Activated T-cell treated with anti-CD3 and anti-CD28 coated beads for 24 hours (primary cell): ENCODE measurements at places on chromosomes 12 and 14.

GRCh38 chr12:51867796-51868428 lies 19.4 kb upstream of the FIGNL2 start:
- DNase-seq, result no peak

GRCh38 chr14:51307551-51307950 lies 67.5 kb downstream of the TMX1 start:
- no peak for DNase-seq

- no peak for DNase-seq
Observed at GRCh38 chr14:72763892-72764291, 130.0 kb downstream of the DPF3 start.

GRCh38 chr12:121297435-121297991 lies 1.0 kb upstream of the CAMKK2 start:
- DNase-seq, result peak; percentile 58

DNA sequence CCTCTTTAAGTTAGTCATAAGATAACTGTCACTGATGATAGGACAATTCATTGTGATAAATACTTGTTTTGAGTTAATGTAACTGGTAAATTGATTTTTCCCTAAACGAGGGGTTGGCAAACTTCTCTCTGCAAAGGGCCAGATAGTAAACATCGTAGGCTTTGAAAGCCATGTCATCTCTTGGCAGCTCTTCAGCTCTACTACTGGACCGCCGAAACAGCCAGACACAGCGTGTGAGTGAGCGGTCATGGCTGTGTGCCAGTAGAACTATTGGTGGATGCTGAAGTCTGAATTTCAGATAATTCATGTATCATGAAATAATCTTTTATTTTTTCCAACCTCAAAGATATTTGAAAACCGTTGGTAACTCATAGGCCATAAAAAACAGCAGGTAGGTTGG lies 9.9 kb downstream of the PIWIL1 start:
- no peak for DNase-seq

GRCh38 chr12:9729082-9729481 lies 3.8 kb downstream of the CLECL1 start:
- DNase-seq, result no peak

GRCh38 chr12:54719691-54720090 lies 71.5 kb upstream of the DCD start:
- DNase-seq, result no peak

- no peak for DNase-seq
Observed at GRCh38 chr12:49624921-49625577, 1.7 kb downstream of the PRPF40B start.

DNA sequence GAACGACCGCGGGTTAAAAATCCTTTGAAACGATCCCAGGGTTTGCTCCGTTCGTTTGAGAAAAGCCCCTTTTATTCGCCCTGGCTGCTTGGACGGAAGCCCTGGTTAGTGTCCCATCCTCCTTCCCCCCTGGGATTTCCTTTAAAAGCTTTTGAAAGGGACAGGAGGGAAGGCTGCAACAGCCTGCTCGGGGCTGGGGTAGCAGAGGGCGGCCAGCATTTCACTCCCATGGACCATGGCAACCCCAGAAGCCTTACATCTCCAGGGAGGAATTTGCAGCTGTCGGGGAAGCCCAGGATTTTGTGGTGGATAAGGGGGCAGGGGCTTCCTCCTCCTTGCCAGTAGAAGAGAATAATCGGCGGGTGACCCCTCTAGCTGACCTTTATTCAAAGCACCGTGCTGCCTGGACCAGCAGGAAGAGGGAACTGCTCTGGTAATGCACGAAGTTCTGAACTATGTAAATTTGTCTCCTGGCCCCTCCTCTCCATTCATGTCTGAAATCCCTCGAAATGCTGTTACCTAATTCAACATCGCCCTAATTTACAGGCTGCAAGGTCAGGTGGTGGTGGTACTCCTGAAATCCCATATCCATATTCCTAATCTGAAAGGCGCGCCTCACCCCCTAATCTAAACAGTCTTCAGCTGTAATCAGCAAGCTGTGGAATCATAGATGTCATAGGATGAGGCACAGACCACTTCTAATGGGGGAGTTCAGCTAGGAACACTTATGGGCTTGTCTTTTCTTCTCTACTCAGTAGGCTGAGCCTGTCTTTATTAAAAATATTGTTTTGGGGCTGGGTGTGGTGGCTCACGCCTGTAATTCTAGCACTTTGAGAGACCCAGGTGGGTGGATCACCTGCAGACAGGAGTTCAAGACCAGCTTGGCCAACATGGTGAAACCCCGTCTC lies 1.0 kb upstream of the CLIP1 start:
- no peak for DNase-seq

GRCh38 chr12:50187084-50187900 lies 20.1 kb upstream of the CERS5 start:
- DNase-seq, result peak; percentile 36

- DNase-seq, result no peak
Observed at GRCh38 chr14:55707365-55707804, 127.4 kb downstream of the KTN1 start.

- DNase-seq, result no peak
Observed at GRCh38 chr14:48560421-48560820, 885.0 kb upstream of the MDGA2 start.

DNA sequence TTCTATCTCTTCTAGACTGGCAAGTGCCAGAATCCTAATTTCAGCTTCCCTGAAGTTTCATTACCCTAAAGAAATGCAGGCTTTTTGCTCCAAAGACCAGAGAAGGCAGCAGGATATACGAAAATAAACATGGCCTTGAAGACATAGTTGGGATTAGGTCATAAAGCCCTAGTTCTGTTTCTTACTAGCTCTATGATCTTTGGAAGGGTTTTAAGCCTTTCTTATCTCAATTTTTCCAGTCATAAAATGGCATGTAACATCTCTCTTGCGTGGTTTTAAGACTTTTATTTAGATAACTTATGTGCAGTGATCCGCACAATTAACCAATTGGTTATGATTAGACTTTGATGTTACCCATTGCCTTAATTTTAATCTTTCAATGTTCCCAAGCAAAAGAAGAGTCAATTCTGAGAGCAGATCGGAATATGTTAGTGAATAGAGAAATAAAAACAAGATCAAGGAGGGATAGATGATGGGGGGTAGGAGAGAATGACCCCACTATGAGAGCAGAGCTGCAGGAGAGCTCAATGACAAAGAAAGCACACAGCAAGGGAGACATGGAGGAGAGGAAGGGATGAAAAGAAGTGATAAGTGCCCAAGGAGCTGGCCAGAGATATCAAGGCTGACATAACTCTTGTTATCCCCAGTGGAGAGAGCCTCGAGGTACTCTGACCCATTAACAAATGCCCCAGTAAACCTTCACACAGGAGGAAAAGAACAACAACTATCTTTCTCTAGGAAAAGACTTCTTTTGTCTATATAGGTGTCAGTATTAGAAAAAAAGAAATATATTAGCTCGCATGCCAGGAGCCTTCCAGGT lies 53.0 kb upstream of the ANP32D start:
- no peak for DNase-seq

GRCh38 chr12:47753021-47754001 lies 5.4 kb downstream of the RAPGEF3 start:
- DNase-seq, result no peak
